ENCODE measurements at places on chromosomes 4 and X. TPM values are rescaled to one million over a fixed set of nuclear protein-coding genes. Genes with fewer than 3 reads are reported as not detected.

The VCX3A gene
- not detected for total RNA-seq

The NHSL2 gene
- 8.1 TPM for total RNA-seq

GRCh38 chrX:53379008-53379710, 43.3 kb downstream of the SMC1A start:
- H3K36me3 ChIP-seq, result peaks cover 40% of the 10 kb centered on the region
- no peak overlapping the region for H3K4me3 ChIP-seq
- H3K27me3 ChIP-seq, result no peaks in the 10 kb centered on the region
- DNase-seq, result no peak

- no peak overlapping the region for H3K4me3 ChIP-seq
- DNase-seq, result no peak
- no peaks in the 10 kb centered on the region for H3K36me3 ChIP-seq
- no peaks in the 10 kb centered on the region for H3K27me3 ChIP-seq
- no peak overlapping the region for H3K27ac ChIP-seq
Observed at GRCh38 chrX:29233592-29234183, 646.4 kb downstream of the IL1RAPL1 start.

DNA sequence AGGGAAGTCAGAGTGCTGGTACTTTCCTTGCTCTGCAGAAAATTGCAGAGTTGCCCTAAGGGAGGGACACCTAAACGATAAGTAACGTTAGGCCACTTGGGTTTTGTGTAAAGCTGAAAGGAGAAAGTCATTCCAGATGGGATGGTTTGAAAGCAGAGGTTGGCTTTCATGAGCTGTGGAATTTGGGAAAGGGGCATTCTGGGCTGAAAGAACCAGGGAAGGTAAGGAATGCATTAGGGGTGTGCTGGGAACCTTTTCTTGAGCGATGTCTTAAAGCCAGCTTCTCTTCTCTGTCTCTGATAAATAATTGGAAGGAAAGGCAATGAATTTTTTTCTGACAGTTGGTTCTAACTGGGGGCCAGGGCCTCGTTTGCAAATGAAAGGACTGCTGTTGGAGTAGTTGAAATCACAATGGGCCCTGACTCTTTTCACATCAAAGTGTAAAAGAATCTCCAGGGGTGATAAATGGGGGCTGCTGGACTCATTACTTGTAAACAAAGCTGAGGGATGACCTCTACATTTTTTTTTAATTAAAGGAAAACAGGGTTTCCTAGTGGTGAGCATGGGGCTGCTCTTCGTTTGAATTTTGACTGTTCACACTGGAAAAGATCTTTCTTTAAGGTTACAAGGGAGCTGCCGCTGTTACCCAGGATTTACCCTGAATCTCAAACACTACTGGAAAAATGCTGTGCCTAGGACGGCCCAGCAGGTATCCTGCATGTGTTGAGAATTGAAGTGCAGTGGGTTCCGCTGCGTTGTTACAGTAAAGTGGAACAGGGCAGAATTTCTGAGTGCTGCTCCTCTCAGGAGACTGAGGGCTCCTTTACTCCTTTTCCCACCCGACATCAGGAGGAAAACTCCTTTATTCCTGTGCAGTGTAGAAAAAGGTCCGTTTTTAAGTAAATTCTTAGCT, 25.0 kb downstream of the AFF1 start:
- no peak overlapping the region for H3K4me3 ChIP-seq
- no peak for DNase-seq
- no peak overlapping the region for H3K27ac ChIP-seq
- no peaks in the 10 kb centered on the region for H3K36me3 ChIP-seq
- H3K4me1 ChIP-seq, result peaks cover 1% of the 10 kb centered on the region

GRCh38 chr4:145626623-145626982, 7.4 kb downstream of the MMAA start:
- H3K36me3 ChIP-seq, result no peaks in the 10 kb centered on the region
- H3K4me3 ChIP-seq, result no peak overlapping the region
- peaks cover 2% of the 10 kb centered on the region for H3K4me1 ChIP-seq
- no peaks in the 10 kb centered on the region for H3K27me3 ChIP-seq
- H3K27ac ChIP-seq, result no peak overlapping the region
